NCI-H2171 (cell line): ENCODE measurements at places on chromosomes 7 and 10.

- DNase-seq, result no peak
Measured at GRCh38 chr10:76012716-76013327, 581.4 kb downstream of the LRMDA start.

DNA sequence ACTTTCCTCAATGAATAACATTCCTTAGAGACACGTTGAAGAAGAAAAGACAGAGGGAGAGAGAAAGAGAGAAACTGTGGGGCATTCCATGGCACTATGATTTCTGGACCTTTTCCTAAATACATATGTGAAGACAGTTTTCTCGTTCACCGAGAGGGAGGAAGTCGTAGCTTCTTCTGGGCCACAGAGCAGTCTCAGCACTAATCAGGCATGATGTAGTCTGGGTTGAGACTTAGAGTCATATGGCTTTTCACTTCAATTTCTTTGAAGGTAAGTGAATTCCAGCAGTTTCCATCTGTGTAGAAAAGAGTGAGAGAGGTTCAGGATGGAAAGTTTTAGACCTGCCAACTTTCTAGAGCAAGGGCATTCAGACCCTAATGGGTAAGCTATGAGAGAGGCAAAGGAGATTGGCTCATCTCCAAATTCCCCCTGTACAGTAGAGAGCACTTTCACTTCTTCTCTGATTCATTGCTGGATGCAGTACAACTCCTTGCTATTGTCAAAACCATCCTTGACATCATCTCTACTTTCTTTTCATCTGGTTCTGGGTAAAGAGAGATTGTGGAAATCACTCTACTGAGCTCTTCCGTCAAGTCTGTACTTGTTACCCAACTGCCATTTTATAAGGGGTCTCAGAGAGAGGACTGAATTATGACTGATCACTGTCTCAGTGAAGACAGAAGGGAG lies 31.5 kb upstream of the OR9A4 start:
- no peak for DNase-seq

- no peak for DNase-seq
Measured at GRCh38 chr7:23383225-23383624, 84.1 kb downstream of the MALSU1 start.

DNA sequence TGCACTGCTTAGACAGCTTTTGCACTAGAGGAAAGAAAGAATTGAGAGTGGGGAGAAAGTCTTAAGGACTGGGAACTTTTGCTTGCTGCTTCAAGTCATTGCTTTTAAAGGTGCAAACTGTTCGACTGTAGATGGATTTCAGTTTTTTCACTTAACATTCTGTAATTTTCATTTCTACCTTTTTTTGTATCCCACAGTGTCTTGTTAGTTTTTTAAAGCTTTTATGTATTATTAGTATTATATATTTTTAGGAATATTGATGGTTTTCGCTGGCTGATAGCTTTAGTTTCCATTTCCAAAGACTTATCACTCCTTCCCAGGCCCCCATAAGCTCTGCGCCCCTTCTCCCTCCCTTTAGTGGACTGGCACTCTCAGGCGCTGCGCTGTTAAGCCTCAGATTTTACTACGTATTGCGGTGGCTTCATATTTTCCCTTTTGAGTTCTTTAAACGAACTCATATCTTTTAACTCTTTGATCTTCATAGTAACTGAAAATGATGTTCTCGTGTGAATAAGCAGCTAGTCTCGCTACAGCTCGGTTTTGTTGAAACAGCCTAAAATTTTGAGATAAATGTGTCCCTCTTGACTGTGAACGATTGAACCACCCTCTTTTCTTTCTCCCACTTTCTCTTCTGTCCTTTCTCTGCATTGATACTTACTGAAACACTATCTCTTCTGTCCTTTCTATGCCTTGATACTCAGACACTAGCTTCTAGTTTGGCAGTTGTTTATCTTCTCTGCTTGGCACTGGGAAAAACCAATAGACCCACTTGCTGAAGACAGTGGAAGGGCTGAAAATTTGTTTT lies 2.5 kb upstream of the ETV1 start:
- no peak for DNase-seq

GRCh38 chr10:29245476-29245875 lies 43.4 kb upstream of the LYZL1 start:
- DNase-seq, result no peak

- no peak for DNase-seq
Measured at GRCh38 chr10:56318816-56319215, 42.2 kb downstream of the ZWINT start.

GRCh38 chr7:101669307-101669706 lies 40.2 kb upstream of the MYL10 start:
- DNase-seq, result no peak

DNA sequence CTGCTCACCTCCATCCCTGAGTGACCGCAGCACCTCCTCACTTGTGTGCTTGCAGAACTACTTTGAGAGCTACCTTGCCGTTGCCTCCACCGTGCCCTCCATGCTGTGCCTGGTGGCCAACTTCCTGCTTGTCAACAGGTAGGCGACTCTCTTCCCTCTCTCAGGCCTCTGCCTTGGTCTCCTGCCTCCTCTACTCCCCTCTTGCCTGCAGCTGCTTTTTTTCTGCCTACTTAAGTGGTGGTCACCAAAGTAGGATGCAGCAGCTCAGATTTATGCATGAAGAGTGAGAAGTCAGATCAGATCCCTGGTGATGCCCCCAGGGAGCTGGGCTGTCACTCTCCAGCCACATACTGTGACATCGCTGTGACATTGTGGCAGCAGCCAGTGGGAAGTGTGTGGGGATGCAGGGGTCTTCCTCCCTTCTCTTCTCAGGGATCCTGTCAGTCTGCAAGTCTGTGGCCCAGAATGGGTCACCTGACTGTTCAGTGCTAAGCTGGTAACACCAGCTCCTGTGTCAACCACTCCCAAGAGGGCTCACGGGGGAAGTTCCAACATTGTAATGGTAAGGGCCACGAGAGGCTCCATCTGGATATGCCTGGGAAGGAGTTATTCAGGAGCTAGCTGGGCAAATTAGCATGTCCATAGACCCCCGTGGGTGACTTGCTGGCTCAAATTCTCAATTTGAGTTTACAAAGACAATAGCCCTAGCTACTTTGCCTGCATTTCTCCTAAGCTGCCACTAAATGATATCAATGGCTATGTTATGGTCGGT lies 25.3 kb downstream of the SLC29A3 start:
- DNase-seq, result no peak

GRCh38 chr10:35268791-35269257 lies 67.5 kb upstream of the CCNY start:
- DNase-seq, result no peak

DNA sequence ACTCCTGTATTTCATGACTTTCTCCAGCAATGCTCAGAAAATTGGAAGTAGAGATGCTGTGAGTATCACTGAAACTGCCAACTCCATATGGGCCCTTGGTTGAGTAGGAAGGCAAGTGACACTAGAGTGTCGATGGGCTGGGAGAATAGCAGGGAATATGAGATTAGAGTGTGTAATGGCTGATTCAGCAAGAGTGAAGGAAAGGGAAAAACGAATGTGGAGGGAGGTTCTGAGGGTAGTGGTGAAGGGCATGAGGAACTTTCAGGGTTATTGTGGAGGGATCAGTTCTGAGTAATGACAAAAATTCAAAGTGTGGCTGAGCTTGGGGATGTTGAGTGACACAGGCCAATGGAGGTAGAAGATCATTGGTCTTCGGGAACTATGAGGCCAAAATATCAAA lies 49.0 kb upstream of the PCGF5 start:
- no peak for DNase-seq

GRCh38 chr7:36048141-36048901 lies 104.7 kb upstream of the EEPD1 start:
- DNase-seq, result peak; percentile 88

- no peak for DNase-seq
Measured at GRCh38 chr10:62454687-62455397, 80.7 kb downstream of the ZNF365 start.

- DNase-seq, result no peak
Measured at GRCh38 chr7:41027428-41028115, 675.3 kb downstream of the INHBA start.

- no peak for DNase-seq
Measured at GRCh38 chr10:89926736-89927135, 225.3 kb downstream of the KIF20B start.

DNA sequence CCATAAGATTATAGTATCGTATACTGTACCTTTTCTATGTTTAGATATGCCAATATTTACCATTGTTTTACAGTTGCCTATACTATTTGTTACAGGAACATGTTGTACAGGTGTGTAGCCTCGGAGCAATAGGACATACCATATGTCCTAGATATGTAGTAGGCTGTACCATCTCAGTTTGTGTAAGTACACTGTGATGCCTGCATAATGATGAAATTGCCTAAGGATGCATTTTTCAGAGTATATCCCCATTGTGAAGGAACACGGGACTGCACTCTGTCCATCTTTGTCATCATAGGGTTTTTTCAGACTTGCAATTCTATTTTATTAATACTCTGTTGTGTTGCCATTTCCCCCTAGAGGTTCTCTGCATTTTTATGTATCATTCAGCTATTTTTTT lies 50.1 kb downstream of the MCU start:
- no peak for DNase-seq

- no peak for DNase-seq
Measured at GRCh38 chr7:98238076-98238475, 14.0 kb downstream of the TECPR1 start.

- no peak for DNase-seq
Measured at GRCh38 chr10:132396494-132397035, 435 bp upstream of the PWWP2B start.

GRCh38 chr10:14757394-14757793 lies 17.3 kb downstream of the FAM107B start:
- no peak for DNase-seq

- DNase-seq, result no peak
Measured at GRCh38 chr10:62376071-62377025, 2.2 kb downstream of the ZNF365 start.

GRCh38 chr7:37944737-37945054 lies 24.3 kb downstream of the EPDR1 start:
- DNase-seq, result no peak

DNA sequence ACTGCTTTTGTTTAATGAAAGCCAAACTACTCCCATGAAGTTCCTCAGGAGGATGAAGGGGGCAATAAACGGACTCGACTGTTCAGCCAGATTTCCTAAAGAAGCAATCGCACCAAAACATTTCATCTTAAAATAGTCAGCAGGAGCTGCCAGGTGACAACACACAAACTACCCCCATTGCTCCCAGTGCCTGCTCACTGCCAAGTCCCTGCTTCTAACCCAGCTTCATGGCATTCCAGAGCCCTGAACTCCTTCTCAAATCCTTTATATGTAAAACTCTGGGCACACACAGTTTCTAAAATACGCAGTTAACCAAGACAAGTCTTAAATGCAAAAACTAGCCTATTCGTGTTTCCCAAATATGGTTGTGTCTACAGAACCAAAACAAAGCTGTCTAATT lies 110.0 kb downstream of the SORBS1 start:
- DNase-seq, result no peak

GRCh38 chr10:3869036-3869435 lies 84.0 kb upstream of the KLF6 start:
- no peak for DNase-seq

GRCh38 chr7:127189074-127189473 lies 63.7 kb downstream of the GRM8 start:
- DNase-seq, result no peak

GRCh38 chr10:101321073-101321472 lies 32.9 kb upstream of the BTRC start:
- DNase-seq, result no peak

- DNase-seq, result peak; percentile 11
Measured at GRCh38 chr10:21184216-21184615, 287.1 kb upstream of the NEBL start.

- no peak for DNase-seq
Measured at GRCh38 chr10:13236638-13237037, 2.5 kb upstream of the UCMA start.

DNA sequence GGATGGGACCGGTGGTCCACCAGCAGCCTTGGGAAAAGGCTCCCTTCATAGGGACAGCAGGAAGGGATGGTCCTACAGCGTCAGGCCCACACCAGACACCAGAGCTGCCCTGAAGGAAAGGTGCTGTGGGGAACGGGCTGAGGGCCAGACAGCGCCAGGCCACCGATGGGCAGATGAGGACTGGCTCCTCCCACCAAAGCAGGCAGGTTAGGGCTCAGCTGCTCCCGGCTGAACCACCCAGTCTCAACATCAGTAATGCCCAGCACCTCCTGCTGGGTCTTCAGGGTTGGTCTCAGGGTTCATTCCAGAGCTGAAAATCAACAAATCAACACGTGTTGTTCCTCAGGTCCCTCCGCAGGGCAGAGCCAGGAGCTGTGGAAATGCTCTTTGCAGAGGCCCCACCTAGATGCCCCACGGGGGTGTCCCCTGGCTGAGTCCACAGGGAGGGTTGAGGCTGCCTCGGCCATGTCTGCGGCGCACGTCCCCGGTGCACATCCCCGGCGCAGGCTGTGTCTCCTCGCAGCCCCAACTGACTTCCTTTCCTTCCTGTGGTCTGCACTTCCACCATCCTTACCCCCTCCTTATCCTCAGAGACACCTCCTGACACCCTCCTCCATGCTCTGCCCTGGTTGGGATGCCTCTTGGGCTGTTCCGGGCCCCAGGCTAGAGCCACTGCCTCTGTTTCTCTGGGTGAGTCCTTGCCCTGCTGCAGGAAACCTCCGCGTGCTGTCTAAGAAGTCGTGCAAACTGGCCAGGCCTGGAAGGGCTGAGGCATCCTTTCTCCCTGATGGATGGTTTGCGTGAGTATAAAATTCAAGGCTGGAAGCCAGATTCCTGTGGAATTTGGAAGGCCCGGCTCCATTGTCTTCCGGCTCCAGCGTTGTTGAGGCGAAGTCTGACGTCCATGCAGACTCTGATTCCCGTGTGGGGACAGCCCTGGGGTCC lies 32.8 kb upstream of the CFAP46 start:
- no peak for DNase-seq

- no peak for DNase-seq
Measured at GRCh38 chr10:100978121-100978900, 9.0 kb downstream of the MRPL43 start.

GRCh38 chr7:26594553-26594952 lies 269.8 kb downstream of the SKAP2 start:
- no peak for DNase-seq

DNA sequence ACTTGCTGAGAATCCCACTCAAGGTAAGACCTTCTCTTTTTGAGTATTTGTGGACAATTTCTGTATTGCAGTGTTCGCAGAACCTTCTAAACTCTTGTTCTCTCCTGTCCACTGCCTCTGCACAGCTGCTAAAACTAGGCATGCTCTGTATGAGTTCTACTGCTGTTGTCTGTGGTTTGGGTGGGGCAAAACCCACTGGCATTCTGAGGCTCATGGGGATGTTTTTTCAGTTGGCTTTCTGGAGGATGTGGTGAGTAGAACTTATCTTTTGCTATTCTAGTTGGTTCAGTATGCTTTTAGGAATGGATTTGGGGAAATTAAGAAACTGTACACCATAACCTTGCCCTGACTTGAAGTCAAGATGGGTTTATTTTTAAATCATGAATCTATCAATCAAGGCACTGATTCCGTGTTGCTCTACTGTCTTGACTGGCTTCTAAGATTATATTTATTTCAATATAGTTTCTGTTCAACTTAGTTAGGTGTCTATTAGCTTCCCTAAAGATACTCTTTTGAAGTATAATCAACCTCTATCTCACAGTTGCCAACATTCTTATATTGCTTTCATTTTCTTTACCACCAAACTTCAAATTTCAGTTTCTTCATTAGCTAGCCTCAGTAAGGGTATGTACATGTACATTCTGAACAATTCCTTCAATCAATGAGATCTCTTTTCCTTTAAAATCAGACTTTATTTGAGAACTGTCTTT lies 25.0 kb upstream of the C1GALT1 start:
- no peak for DNase-seq

- peak; percentile 32 for DNase-seq
Measured at GRCh38 chr7:14688208-14688607, 214.3 kb downstream of the DGKB start.

GRCh38 chr10:42932735-42933447 lies 144.0 kb upstream of the RET start:
- no peak for DNase-seq
